ENCODE measurements at places on chromosomes 7 and 10.

- DNase-seq = no peak
Measured at GRCh38 chr10:12631216-12631615, 281.9 kb downstream of the CAMK1D start.

- DNase-seq = no peak
Measured at GRCh38 chr7:18597754-18598153, 102.2 kb downstream of the HDAC9 start.

DNA sequence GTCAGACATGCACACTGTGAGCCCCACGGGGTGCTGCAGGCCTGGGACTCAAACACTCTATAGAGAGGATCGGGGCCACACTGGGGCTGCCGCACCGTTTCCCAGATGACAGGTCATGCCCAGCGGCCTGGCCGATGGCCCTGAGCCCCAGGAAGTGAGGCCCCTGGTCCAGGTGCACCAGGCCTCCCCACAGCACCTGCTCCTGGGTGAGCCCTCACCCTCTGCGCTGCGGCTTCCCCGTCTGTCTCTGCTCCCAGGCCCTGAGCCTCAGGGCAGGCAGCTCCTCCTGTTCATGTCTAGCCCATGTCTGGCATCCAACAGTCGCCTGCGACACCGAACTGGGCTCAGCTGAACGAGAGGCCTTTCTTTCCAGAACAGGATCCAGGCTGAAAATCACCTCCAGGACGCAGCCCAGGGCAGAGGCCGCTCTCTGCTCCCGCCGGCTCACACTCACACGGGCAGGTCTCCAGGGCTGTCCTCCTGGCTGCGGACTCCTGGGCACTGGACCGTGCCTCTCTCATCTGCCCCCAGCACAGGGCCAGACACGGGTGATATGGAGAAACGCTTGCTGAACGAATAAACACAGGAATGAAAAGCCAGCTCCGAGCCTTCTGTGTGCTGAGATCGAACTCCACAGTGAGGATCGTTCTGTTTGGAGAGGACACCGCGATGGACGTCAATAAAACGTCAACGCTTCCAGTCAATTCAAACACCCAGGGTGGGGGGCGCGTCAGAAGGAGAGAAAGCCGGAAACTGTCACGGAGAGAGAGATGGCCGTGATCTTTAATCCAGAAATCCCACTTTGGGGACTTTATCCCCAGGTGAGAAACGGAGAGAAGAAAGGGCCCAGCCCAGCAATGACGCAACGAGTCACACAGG, 202.4 kb downstream of the ELFN1 start:
- no peak for DNase-seq

GRCh38 chr10:87799860-87800259, 18.2 kb downstream of the ATAD1 start:
- no peak for DNase-seq

DNA sequence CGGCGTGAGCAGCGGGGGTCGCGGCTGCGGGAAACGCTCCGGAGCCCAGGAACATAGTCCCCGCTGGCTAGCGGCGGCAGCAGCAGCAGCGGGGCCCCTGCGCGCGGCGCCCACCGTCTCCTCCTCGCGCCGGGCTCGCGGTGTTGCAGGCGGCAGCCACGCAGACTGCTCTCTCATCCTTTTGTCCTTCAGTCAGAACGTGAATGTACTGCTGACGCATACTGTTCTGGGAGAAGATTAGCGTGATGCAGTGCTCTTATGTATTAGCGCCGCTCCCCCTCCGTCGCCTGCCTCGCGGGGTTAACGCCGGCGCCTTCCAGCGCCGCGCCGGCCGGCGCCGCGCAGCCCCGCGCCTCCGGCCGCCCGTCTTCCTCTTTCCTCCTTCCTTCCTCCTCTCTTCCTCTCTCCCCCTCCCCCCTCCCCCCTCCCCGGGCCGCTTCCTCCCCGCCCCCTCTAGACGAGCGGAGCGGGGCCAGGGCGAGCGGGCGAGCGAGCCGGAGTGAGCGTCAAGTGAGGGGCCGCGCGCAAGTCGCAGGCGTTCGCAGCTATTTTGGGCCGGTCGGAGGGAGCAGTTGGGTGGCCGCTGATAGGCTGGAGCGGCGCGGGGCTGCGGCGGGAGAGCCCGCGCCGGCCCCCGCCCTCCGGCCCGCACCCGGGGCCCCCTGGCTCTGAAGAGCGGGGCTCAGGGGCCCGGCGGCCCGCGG, 816 bp upstream of the LRRC4 start:
- peak; percentile 90 for DNase-seq

DNA sequence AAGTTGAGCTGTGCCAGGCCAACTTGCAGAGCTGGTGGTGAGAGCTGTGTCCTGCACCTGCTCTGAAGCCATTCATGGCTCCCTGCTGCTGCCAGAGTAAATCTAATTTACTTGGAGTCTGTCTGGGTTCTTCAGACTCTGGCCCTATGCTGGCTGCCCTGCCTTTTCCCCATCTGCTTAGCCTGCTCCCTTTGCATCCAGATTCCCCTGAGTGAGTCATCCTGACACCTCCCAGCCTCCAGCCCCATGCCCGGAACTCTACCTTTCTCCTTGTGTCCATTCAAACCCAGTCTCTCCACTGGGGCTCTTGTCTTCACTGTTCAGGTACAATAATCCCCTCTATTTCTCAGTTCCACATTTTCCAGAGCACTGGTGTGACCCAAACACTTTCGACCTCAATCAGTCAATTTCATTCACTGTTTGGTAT, 434.4 kb upstream of the ZMIZ1 start:
- no peak for DNase-seq

DNA sequence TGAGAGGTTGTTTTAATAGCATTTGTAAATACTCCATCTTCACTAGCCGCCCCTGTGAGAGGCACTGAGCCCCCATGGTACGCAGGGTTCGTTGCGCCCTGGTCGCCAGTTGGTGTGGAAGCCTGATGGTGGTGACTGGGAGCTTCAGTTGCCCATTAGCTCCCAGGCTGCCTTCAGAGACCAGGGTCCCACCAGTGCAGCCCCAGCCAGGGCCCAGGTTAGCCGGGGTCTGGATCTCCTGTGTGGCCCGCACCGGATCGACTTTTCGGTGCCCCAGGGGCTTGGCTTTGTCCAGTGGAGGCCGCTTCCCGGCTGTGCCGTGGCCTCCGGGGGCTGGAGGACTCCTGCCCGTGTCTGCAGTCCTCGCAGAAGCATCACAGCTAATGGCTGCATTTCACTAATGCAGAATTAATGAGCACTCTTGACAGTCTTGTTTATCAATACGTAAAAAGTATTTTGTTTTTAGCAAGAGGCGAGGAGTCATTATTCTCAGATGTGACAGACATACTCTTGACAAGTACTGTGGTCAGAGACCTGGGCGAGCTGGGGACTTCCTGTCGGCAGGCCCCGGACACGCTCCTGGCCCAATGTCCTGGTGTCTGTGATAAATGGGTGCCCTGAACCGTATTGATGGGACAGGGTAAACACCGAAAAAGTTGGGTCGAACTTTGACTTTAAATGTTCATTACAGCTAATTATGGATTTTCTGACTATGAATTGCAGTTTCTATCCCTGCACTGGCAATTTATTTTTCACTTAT, 99.8 kb downstream of the NKX6-2 start:
- peak; percentile 70 for DNase-seq

All from upper lobe of left lung (tissue), 6 donors.